ENCODE measurements at places on chromosomes 3 and 15.
A peak's percentile ranks its signal among the peaks of the same experiment; 100 is the strongest.

- no peak for DNase-seq
Observed at GRCh38 chr3:195032955-195033354, 238.0 kb downstream of the XXYLT1 start.

- no peak for DNase-seq
Observed at GRCh38 chr3:71994906-71995305, 210.0 kb upstream of the PROK2 start.

- peak; percentile 10 for DNase-seq
Observed at GRCh38 chr3:157089455-157090221, 70.3 kb downstream of the CCNL1 start.

- DNase-seq = peak; percentile 39
Observed at GRCh38 chr3:16841904-16842271, 42.9 kb upstream of the PLCL2 start.

GRCh38 chr3:145698250-145698649, 462.7 kb downstream of the PLOD2 start:
- DNase-seq = no peak

DNA sequence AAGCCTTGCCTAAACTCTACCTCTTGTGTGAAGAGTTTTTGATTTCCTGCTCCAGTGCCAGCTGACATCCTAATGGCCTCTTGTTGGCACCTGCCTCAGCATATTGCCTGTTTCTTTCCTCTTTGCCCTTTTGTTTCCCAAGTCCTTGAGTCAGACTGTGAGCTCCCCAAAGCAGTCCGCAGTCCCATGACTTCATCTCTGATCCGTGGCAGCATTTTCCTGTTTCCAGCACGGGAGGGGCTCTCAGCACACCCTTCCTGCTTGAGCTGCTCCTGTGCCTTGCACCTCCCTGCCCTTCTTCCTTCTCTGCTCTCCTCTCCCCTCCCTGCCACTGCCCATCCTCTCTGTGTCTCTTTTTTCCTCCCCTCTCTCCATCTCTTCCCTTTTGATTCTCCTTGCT, 179.6 kb downstream of the EPHB1 start:
- DNase-seq = no peak

DNA sequence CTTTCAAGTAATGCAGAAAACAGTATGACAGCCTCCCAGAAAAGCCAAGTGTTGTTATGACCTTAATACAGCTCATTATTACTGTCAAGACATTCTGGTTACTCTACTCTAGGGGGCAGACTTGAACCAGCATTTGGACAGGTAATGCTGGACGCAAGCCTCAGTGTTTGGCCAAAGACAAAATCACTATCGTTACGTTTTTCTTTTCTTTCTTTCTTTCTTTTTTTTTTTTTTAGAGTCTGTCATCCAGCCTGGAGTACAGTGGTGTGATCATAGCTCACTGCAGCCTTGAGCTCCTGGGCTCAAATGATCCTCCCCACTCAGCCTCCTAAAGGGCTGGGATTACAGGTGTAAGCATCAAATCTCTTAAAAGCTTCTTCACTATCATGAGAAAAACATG, 29.4 kb upstream of the TMEM45A start:
- no peak for DNase-seq

Measured in activated effector memory CD4-positive, alpha-beta T cell treated with Interleukin-2 at 50 U/mL for 16 hours (primary cell).